Airway epithelial cell (primary cell): ENCODE measurements at places on chromosomes 12 and 14. TPM values are rescaled to one million over a fixed set of nuclear protein-coding genes. Genes with fewer than 3 reads are reported as not detected.

Gene PLEKHG7
- not detected in 2 replicates for total RNA-seq

Gene PDE3A
- 0.14 TPM in 2 replicates for total RNA-seq

Gene TAS2R42
- not detected in 2 replicates for total RNA-seq

Gene SLC38A4
- 0.63 and 1.6 TPM in 2 replicates for total RNA-seq

Gene FCF1
- total RNA-seq = 28.8 and 34.9 TPM in 2 replicates

Gene ASB2
- total RNA-seq = 0.65 and 0.99 TPM in 2 replicates
